ENCODE measurements at places on chromosomes 1 and 21.
A peak's percentile ranks its signal among the peaks of the same experiment; 100 is the strongest.

DNA sequence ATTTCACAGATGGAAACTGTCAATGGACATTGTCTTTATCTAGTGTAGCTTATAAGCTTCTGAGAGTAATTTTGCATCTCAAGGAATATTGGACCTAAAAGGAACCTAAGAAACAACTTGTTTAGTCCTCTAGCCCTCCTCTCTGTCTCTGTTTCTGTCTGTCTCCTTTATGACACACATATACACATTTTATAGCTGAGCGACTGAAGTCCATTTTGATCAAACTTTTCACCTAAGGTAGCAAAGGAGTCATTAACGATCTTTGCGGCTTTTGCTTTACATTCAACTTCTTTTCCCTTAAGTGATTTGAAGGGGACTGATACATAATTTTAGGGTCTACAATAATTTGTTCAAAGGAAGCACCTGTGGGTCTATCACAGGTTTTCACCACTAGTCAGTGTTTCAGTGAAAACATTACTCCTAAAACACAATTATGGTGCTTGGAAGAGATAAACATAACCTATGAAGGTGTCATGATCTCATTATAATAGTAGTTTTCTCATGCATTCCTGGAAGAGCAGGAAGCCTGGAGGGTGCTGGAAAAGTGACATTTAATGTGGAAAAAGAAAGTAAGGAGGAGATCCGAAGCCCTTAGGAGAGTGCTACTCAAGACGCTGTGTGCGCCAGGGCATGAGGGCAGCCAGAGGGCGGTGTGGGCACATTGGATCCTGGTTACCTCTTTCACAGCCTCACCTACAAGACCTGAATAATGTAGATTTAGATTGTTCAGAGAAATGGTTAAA lies 248.6 kb downstream of the DNM3 start:
- DNase-seq = peak; percentile 53

GRCh38 chr1:36971852-36972618 lies 62.3 kb downstream of the GRIK3 start:
- no peak for DNase-seq

DNA sequence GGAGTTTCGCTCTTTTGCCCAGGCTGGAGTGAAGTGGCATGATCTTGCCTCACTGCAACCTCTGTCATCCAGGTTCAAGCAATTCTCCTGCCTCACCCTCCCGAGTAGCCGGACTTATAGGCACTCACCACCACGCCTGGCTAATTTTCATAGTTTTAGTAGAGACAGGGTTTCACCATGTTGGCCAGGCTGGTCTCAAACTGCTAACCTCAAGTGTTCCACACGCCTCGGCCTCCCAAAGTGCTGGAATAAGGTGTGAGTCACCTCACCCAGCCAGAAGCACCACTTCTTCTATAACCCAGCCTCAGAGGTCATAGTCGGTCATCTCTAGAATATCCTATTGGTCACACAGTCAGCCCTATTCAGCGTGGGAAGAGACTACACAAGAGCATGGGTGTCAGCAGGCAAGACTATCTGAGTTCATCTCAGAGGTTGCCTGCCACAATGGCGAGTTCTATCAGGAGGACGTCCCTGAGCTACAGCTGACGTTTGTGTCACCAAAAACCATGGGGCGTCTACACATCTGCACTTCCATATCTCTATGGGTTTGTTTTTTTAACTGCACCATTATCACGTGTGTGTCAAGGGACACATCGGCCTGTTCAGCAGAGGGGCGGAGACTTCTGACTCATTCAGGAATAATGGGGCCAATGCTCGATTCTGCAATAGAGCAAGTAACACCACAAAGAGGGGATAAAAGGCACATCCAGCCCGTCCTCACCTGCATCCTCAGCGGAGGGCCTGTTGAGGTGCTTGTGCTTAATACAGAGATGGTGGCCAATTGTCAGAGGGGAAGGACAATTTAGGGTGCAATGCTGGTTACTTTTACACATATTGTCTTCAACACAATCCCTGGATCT lies 256.3 kb upstream of the IRF2BP2 start:
- DNase-seq = no peak

DNA sequence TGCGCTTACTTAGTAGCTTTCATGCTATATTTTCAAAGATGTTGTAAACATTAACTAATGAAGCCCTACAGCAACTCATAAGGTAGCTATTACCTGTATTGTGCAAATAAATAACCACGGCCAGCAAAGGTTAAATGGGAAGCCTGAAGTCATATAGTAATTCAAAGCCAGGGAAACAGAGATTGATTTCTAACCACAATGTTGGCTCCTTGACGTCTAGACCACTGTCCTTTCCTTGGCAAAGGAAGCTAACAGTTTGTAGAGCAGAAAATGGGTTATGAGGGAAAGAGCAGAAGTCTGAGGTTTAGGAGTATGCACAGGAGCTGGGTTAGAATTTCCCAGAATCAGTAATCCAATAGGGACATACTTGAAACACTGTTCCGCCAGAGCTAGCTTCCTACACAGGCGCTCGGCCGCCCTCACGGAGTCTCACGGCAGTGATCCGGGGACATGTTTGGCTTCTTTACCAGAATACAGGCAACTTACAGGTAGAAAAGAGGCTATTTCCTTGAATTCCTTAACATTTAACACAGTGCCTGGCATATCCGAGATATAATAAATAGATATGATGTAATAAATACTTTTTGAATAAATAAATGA lies 298.8 kb upstream of the LYPLAL1 start:
- no peak for DNase-seq

- DNase-seq = peak; percentile 42
These were observed 9.6 kb downstream of the TRIM62 start for GRCh38 chr1:33171977-33172813.

DNA sequence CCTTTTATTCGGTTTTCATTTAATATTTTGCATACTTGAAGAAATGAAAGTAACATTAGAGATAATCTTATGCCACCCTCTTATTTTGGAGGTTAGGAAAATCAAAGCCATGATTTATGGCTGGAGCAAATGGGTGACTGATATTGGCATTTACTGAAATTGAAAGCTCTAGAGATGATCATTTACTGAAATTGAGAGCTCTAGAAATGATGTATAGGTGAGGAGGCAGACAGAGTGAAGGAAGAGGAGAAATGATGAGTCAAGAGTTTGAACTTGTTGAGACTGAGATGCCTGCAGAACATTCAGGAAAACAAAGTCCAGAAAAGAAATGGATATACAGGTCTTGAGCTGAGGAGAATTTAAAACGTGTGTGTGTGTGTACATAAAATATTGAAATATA lies 217.6 kb downstream of the LTN1 start:
- no peak for DNase-seq

DNA sequence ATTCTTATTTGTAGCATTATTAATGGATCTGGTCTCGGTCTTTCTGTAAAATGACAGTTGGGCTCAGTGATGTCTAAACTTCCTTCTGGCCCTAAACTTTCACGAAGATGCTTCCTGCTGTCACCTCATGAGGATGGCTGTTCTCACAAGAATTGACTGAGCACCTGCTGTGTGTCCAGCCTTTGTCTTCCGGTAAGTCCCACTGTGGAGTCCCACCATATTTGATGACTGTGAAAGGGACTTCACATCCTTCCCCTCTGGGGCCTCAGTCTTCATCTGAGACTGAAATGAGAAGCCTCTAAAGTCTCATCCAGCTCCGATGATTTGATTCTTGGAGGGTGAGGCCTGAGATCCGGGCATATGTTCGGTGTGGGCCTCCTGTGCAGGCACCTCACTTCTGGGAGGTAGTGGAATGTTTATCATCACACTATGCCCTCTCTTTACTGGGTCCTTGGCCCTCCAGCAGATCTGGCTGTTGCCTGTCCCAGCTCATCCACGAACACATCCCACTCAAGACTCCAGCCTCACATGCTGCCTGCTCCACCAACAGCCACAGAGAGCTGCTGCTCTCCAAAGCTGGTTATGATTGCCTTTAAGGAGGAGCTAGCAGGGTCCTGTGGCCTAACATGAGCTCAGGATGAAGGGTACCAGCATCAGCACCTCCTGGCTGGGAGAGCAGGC lies 95.8 kb downstream of the KCNN3 start:
- DNase-seq = no peak

DNA sequence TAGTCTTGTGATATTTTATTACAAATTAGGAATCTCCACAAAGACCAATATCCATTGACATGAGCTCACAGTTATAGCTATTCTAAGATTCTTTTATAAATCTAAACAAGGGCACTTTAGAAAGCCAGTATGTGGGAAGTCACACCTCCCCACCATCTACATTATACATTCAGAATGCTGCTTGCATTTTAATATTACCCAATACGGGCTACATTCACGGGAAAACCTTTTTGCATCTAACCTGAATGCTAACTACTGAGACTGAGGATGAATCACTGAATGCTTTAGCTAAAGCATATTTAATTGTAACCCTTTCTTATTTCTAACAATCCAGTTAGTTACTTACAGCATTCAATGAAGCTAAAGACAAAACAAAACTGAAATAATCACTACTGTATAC lies 53.1 kb downstream of the PCSK9 start:
- no peak for DNase-seq

GRCh38 chr1:155279268-155279667 lies 2.0 kb downstream of the HCN3 start:
- no peak for DNase-seq

DNA sequence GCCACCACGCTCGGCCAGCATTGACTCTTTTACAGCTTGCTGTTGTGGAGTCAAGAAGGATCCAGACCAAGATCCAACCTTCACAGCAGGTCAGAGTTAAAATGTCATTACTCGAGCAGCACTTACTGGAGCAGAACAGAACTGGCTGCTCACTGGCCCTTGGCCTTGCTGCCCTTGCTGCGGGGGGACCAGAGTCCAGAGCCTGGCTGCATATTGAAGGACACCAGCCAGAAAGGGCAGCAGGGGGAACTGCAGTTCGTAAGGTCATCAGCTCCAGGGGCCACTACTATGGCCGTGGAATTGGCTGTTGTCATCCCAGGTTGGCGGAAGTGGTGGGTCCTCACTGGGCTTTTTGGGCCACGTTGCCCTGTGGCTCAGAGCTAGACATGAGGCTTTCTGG lies 15.3 kb upstream of the GPR137B start:
- DNase-seq = no peak

DNA sequence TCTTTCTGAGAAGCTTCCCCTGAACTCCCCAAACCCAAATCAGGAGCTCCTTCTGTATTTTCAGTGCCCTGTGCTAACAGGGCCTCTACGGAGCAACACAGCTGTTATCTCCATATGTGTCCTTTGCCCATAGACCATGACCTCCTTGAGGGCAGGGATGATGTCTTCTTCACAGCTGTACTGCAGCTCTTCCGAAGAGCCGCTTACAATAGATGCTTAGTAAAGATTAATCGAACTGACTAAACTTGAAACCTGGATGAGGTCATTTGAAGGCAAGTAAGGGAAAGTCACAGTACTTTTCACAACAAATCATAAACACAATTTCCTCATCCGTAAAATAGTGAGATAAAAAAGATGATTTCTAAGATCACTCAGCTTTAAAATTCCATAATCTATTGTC lies 4.4 kb upstream of the KCNN3 start:
- DNase-seq = no peak

GRCh38 chr1:15584489-15585363 lies at the start of gene AGMAT:
TSS of gene AGMAT (minus strand) at chr1:15585051. CDS start at chr1:15584967, 84 bp downstream.
- DNase-seq = peak; percentile 79

- DNase-seq = no peak
These were observed 92.0 kb upstream of the SIM2 start for GRCh38 chr21:36606983-36607325.

GRCh38 chr1:198793714-198794113 lies 154.9 kb downstream of the PTPRC start:
- no peak for DNase-seq

DNA sequence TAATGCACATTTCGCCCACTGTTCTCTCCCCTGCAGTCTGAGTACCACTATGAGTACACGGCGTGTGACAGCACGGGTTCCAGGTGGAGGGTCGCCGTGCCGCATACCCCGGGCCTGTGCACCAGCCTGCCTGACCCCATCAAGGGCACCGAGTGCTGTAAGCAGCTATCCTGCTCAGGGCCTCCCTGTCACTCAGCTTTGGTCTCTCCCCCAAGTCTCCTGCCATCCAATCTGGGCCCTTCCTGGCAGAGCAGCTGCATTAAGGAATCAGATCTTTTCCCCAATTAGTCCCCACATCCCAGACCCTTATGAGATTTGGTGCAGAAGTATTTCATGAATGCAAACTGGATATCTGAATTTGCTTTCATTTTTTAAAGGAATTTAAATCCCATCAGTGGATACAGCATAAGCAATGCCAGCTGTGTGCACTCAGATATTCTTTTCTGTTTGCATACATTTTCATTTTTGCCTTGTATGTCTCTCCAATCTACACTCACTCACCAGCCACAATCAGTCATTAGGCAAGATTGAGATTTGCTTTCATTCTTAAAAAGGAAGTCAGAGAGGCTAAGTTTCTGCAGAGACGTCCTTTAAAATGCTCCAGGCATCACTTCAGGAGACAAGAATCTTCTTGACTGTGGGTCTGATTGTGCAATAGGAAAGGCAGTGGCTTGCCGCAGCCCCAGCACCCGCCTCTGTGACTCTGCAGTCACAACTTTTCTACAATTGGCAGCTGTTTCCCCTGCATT lies 48.1 kb downstream of the ELAPOR1 start:
- no peak for DNase-seq

- DNase-seq = no peak
These were observed 10.3 kb upstream of the COL8A2 start for GRCh38 chr1:36135330-36135667.

GRCh38 chr1:244391761-244392160 lies 59.9 kb downstream of the ADSS2 start:
- DNase-seq = no peak

DNA sequence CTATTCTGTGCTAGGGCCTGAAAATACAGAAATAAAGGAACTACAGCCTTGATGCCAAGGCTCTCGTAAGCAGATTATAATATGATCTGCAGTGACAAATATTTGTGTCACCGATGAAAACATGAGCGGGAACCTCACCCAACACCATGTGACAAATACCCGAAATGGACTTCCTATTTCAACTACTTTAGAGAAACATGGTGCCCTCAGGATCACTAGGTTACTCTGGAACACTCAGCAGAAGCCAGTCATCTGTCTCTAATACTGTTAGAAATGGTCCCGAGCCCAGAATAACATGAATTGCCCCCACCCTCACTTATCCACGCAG lies 463 bp upstream of the VAMP3 start:
- no peak for DNase-seq

All from ecto neural progenitor cell (in vitro differentiated cells).